ENCODE measurements at places on chromosomes 12 and 14. TPM values are rescaled to one million over a fixed set of nuclear protein-coding genes. Genes with fewer than 3 reads are reported as not detected.

The ENO2 gene
- 13.0 TPM for total RNA-seq

The FUT8 gene
- total RNA-seq: 12.4 TPM

The CMKLR1 gene
- 3.3 TPM for total RNA-seq

The TAPBPL gene
- total RNA-seq: 39.9 TPM

The LTB4R2 gene
- total RNA-seq: 27.3 TPM

The OAS1 gene
- total RNA-seq: 8.2 TPM

The IL26 gene
- not detected for total RNA-seq

The DMAC2L gene
- total RNA-seq: 24.5 TPM

DNA sequence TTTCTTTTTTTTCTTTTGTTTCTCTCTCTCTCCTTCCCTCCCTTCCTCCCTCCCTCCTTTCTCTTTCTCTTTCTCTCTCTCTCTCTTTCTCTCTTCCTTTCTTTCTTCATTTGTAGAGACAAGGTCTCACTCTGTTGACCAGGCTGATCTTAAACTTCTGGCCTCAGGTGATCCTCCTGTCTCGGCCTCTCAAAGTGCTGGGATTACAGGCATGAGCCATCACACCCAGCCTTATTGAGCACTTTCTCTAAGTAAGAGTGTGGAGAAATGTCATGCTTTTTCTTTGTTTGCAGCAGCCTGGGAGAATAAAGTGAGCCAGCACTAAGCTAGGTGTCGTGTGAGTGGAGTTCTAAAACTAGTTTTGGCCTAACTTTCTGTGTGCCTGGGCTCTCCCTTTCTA is 74.0 kb downstream of the TTC7B start:
- no peaks in the 10 kb centered on the region for H3K4me1 ChIP-seq
- H3K36me3 ChIP-seq: no peaks in the 10 kb centered on the region
- H3K27ac ChIP-seq: no peak overlapping the region
- no peak overlapping the region for H3K4me3 ChIP-seq
- DNase-seq: no peak

DNA sequence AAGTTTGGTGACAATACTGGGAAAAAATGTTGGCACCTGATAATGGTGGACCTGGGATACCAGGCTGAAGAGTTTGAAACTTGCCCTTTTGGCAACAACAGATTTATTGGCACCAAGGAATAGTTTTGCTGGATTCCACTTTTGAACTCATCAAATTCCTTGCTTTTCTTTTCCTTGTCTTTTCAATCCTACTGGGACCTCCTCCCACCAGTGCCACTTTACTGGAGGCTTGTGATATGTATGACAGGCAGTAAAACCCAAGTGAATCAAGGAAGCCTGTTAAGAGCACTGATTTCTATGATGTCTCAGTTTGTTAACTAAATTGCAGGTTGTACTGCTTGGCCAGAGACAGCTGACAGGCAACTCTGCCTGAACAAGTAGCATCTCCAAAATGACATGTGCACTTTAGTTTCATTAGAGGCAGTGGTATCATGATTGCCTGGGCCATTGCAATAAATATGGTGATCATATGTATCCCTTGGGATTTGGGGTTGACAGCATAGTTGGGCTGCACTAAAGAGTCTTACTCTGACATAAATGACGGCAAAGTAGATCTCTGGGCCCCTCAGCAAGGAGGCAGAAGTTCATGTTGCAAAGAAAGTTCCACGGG is 565.4 kb downstream of the DIO2 start:
- H3K36me3 ChIP-seq: no peaks in the 10 kb centered on the region
- no peak overlapping the region for H3K27ac ChIP-seq
- no peak overlapping the region for H3K4me3 ChIP-seq
- H3K27me3 ChIP-seq: no peaks in the 10 kb centered on the region

DNA sequence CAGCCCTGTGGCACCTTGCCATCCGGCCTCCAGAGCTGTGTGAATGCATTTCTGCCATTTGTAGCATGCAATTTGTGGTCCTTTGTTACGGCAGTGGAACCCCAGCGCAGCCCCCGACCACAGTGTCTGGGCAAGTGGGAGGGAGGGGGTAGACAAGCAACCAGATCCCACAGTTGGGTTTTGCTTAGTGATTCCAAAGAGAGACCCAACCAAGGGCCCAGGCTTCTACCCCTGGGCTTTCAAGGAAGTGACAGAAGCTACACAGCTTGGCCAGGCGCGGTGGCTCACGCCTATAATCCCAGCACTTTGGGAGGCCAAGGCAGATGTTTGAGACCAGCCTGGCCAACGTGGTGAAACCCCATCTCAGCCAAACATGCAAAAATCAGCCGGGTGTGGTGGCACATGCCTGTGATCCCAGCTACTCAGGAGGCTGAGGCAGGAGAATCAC is 17.8 kb downstream of the ZBTB42 start:
- H3K36me3 ChIP-seq: no peaks in the 10 kb centered on the region
- H3K27ac ChIP-seq: no peak overlapping the region
- peaks cover 5% of the 10 kb centered on the region for H3K4me1 ChIP-seq
- H3K27me3 ChIP-seq: no peaks in the 10 kb centered on the region
- H3K4me3 ChIP-seq: no peak overlapping the region

DNA sequence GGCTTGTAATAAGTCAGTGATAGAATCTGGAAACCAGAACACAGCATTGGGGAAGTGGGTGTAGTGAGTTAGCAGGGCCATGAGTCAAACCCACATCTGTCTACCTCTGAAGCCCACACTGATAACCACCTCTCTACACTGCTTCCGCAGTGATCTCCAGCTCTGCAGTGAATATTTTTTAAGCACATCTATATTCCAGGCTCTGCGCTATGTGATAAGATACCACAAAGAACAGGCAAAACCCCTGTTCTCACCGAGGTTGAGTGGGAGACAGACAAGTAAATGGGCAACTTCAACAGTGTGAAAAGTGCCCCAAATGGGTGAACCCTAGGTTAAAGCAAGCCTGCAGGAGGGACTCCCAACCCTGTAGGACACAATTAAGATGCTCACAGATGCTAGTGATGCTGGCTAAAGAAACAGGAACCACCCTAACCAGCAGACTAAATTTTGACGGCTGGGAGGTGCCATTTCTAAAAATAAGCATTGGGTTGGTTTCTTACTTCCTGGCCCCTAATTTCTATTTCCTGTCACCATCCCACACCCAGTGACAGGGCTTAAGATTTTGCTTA is 375.0 kb downstream of the DPF3 start:
- no peaks in the 10 kb centered on the region for H3K4me1 ChIP-seq
- DNase-seq: no peak
- H3K4me3 ChIP-seq: no peak overlapping the region
- H3K27ac ChIP-seq: no peak overlapping the region
- H3K27me3 ChIP-seq: no peaks in the 10 kb centered on the region
- no peaks in the 10 kb centered on the region for H3K36me3 ChIP-seq

DNA sequence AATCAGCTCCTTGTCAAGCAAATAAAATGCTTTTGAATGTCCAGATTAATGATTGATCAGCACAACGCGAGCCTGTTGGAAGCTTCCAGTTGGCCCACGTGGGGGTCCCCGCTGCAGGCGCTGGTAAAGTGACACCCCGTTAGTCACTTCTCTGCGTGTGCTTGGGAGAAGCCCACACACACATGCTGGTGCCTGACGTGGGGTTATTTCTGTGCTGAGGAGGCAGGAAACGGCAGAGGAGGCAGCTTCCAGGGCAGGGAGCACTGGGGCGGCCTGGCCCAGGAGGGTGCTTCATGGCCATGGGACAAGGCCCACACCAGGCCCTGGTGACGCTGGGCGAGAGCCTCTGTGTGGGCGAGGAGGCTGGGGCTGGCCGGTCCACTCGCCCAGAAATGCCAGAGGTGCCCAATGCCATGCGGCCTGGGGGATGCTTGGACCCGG is 101.5 kb downstream of the KIF26A start:
- H3K4me3 ChIP-seq: no peak overlapping the region
- no peak overlapping the region for H3K27ac ChIP-seq
- peaks cover 4% of the 10 kb centered on the region for H3K27me3 ChIP-seq
- H3K36me3 ChIP-seq: no peaks in the 10 kb centered on the region

DNA sequence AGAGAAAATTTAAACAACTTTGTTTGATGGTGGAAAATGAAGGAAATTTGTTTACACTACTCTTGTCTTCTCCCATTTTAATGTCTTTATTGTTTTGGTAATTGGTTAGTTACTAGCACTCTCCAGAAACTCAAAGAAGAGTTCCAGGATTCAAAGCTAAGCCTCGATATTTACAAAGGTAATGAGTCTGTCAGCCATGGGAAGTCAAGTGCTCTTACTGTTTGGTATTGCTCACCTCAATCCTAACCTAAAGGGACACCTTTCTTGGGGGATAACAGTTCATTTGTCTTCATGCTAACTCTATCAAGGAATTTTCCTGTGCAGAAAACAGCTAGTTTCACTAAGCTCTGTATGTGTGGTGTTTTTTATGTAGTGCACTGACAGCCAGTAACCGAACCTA is 222.9 kb upstream of the LMO3 start:
- H3K4me3 ChIP-seq: no peak overlapping the region
- no peak for DNase-seq
- H3K4me1 ChIP-seq: no peaks in the 10 kb centered on the region
- H3K27ac ChIP-seq: no peak overlapping the region

- H3K4me1 ChIP-seq: no peaks in the 10 kb centered on the region
- H3K27me3 ChIP-seq: no peaks in the 10 kb centered on the region
- no peaks in the 10 kb centered on the region for H3K36me3 ChIP-seq
- H3K27ac ChIP-seq: no peak overlapping the region
- no peak for DNase-seq
- H3K4me3 ChIP-seq: no peak overlapping the region
These were observed 29.5 kb upstream of the OSBPL8 start for GRCh38 chr12:76588881-76589565.

DNA sequence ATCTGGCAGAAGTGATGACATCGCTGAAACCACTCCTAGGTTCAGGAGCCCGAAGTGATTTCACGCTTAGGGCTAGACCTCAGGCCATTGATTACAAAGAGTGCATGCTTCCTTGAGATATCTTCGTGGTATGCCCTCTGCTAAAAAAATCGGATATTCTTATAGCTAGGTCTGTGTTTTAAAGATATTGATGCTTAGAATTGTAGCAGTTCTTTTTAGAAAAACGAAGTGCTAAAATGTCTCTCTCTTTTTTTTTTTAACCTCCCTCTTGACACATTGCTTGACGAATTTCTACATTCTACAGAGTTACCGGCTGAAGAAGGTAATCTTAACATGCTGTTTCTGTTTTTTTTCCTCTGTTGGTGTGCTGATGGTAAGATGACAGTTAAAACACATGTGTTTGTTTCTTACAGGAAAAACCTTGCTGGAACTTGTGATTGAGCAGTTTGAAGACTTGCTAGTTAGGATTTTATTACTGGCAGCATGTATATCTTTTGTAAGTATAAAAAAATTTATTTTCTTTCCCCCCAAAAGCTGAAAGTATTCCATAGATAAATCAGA is 1.3 kb downstream of the ATP2A2 start:
- DNase-seq: no peak
- peaks cover 6% of the 10 kb centered on the region for H3K4me1 ChIP-seq
- H3K36me3 ChIP-seq: no peaks in the 10 kb centered on the region
- peak overlapping the region; percentile 94 for H3K4me3 ChIP-seq
- no peaks in the 10 kb centered on the region for H3K27me3 ChIP-seq

- no peaks in the 10 kb centered on the region for H3K27me3 ChIP-seq
- no peak for DNase-seq
- H3K27ac ChIP-seq: no peak overlapping the region
- no peak overlapping the region for H3K4me3 ChIP-seq
- H3K4me1 ChIP-seq: no peaks in the 10 kb centered on the region
- no peaks in the 10 kb centered on the region for H3K36me3 ChIP-seq
These were observed 118.8 kb upstream of the DIO3 start for GRCh38 chr14:101442451-101442850.

GRCh38 chr12:114625294-114625851 is 58.6 kb downstream of the TBX3 start:
- no peaks in the 10 kb centered on the region for H3K36me3 ChIP-seq
- H3K4me1 ChIP-seq: no peaks in the 10 kb centered on the region
- H3K4me3 ChIP-seq: no peak overlapping the region
- peak; percentile 73 for DNase-seq

DNA sequence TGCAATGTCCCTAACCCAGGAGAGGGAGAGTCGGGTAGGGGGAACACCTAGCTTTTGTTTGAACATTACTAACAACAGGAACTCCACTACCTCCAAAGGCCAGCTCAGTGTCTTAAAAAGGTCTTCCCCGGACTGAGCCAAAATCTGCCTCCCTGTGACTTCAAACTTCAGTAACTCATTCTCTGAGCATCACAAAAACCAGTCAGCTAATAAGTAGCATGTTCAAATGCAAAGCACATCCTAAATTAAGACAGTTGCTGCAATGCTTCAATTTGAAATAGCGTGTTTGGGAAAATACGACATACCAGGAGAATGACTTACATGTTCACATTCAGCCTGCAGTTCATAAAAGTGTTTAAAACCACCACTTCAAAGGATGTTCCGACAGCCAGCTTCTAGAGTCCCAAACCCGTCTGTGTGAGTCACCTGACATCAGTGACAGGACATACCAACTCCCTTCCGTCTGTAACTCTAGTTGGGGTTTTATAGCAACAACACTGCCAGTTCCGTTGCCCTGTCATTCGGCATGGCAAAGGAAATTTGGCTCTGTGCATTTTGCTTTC is 13.0 kb downstream of the ZFP36L1 start:
- peak overlapping the region; percentile 66 for H3K27ac ChIP-seq
- H3K36me3 ChIP-seq: no peaks in the 10 kb centered on the region
- no peak overlapping the region for H3K4me3 ChIP-seq
- H3K4me1 ChIP-seq: peaks cover 19% of the 10 kb centered on the region

DNA sequence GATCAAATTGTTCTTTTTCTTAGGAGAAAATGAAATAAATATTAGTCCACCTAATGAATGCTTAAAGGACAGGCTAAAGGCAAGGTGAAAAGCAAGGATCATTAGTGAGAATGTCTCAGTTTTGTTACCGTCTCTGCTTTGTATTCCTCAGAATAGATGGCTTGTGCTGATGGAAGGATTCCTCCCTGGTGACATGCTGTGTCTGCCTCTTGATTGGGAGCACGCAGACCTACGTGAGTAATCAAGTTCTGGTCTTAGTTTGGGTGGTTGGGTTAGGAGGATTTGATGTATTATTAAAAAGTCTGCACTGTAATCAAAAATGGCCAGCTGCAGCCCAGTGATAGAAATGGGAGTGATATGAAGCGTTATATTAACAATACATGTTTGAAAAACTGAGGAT is 78.8 kb upstream of the RTL1 start:
- H3K4me3 ChIP-seq: no peak overlapping the region
- no peaks in the 10 kb centered on the region for H3K36me3 ChIP-seq
- no peaks in the 10 kb centered on the region for H3K4me1 ChIP-seq
- no peak for DNase-seq
- no peak overlapping the region for H3K27ac ChIP-seq

GRCh38 chr14:63508033-63508432 is 35.1 kb downstream of the PPP2R5E start:
- H3K27me3 ChIP-seq: no peaks in the 10 kb centered on the region
- H3K4me3 ChIP-seq: no peak overlapping the region
- DNase-seq: no peak
- H3K36me3 ChIP-seq: no peaks in the 10 kb centered on the region

DNA sequence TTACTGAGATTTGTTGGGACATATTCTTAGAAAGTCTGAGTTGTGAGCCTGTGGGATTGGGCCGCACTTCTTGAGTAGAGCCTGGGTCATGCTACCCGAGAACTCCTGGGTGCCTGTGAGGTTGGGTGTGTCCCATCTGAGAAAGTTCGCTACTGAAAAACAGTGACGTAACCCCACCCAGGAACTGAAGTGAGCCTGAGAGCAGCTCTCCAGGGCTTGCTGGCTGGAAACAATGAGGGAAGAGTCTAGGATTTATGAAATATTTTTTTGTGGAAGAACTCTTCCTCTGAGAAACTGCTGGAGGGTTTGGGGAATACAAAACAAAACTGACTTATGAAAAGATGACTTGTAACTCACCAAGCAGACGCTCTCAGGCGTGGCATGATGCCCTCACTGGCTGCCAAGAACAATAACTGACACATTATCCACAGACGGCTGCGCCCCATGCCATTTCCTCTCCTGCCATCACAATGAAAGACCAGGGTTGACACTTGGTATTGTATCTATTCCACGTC is 69.2 kb downstream of the RASSF3 start:
- H3K27me3 ChIP-seq: no peaks in the 10 kb centered on the region
- H3K27ac ChIP-seq: peak overlapping the region; percentile 35
- no peak overlapping the region for H3K4me3 ChIP-seq
- peak; percentile 74 for DNase-seq
- no peaks in the 10 kb centered on the region for H3K4me1 ChIP-seq
- H3K36me3 ChIP-seq: no peaks in the 10 kb centered on the region

All from prostate gland (tissue), 2 donors.